ENCODE measurements at places on chromosomes 16 and 17. TPM values are rescaled to one million over a fixed set of nuclear protein-coding genes. Genes with fewer than 3 reads are reported as not detected.
A peak's percentile ranks its signal among the peaks of the same experiment; 100 is the strongest.

The HOXB7 gene
- not detected for total RNA-seq

The DNAH9 gene
- not detected for total RNA-seq

DNA sequence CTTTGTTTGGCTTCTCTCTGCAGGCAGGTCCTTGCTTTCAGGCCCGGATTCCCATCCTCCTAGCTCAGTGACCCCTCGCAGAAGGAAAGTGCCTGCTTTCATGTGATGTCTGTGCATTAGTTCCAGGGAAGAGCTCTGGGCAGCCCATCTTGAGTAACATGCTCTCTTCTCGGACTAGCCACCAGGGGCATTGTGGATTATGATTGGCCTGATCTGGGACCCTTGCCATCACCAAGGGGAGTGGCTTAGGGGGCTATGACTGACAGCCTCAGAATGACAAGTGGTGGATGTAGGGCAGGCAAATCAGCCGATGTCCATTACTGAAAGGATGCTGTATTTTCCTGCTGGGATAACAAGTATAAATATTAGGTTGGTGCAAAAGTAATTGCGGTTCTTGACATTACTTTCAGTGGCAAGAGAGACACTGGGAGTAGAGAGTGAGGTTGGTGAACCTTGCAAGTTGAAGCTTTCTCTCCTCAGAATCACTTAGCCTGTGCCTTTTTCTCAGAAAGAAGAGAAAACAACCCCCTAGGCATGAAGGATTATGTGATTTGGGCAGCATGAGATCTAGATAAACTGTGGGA lies 71.5 kb upstream of the MPHOSPH6 start:
- no peak for DNase-seq

The KRTAP16-1 gene
- not detected for total RNA-seq

- DNase-seq, result peak; percentile 57
Measured at GRCh38 chr17:81241648-81242420, 2.7 kb downstream of the NDUFAF8 start.

GRCh38 chr17:13131225-13131624 lies 113.4 kb upstream of the ELAC2 start:
- no peak for DNase-seq

Measured in naive thymus-derived CD4-positive, alpha-beta T cell (primary cell).